ENCODE measurements at places on chromosomes 12 and 14.

DNA sequence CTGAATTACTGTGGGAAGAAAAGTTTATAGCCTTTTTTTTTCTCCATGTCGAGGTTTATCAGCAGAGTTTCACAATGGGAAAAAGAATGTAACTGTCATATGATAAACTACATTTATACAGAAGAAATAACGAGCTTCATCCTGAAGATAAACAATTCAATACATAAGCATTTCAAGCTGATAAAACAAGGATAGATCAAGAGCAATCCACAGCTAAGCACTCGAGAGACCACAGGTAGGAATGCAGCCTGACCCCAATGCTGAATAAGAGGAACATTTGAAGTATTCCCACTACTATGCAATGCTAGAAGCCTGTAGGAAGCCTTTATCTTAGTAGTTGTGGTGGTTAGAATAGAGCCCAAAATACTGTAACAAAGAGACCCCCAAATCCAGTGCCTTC is 32.6 kb upstream of the DAAM1 start:
- DNase-seq: no peak

DNA sequence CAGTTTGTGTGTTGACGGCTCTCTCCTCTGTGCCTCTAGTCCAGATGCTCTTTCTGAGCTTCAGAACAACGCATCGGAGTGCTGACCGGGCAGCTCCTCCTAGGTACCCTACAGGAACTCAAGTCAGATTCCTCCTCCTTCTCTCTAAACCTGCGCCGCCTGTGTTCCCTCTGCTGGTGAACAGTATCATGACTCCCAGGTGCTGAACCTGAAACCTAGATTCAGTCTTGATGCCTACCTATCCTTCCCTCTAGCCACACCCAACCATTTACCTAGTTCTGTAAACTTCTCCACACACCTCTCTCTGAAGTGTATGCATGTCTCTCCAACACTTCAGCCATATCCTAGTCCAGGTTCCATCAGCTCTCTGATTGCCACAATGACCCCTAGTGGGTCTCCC is 112.7 kb downstream of the EFCAB11 start:
- DNase-seq: no peak

DNA sequence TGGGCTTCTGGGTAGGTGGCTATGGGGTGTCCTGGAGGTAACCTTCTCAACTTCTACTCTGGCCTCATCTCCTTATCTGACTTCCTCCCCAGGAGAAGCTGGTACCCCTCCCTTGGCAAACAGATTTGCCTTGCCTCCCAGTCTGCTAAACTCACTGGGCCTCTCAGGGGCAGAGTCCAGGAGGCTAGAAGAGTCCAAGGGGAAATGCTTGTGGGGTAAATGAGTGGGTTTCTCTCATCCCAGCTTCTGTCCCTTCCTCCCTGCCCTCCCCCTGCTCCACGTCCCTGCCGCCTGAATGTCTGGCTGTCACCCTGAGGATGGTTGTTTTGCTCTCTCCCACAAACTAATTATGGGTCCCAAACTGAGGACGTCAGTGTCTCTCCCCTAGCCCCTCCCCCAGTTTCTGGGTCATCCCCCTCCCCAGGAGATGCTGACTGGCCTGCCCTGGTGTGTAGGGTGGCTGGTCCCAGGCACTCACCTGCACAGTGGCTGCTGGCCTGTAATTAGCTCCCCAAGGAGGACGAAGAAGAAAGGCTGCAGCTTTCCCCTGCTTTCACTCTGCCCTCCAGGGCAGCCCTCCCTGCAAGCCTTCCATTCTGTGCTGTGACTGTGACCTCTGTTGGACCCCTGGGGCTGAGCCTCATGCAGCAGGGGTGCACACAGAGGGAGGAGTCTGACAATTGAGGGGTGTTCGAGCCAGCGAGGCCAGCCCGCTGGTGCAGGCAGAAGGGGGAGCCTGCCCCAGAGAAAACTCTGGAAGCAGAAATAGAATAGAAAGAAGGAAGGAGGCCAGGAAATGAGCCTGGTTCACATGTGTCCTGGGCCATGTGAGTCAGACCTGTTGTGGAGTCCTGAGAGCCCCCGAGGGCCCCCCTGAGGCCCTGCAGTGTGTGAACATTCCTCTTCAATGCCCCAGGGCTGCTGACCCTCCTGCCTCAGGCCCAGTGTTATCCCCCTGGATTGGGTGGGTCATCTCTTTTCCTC is at the start of gene LRP1-AS:
TSS of gene LRP1-AS (minus strand) at position 659 of the 984 bp plus-strand sequence.
- DNase-seq: no peak

DNA sequence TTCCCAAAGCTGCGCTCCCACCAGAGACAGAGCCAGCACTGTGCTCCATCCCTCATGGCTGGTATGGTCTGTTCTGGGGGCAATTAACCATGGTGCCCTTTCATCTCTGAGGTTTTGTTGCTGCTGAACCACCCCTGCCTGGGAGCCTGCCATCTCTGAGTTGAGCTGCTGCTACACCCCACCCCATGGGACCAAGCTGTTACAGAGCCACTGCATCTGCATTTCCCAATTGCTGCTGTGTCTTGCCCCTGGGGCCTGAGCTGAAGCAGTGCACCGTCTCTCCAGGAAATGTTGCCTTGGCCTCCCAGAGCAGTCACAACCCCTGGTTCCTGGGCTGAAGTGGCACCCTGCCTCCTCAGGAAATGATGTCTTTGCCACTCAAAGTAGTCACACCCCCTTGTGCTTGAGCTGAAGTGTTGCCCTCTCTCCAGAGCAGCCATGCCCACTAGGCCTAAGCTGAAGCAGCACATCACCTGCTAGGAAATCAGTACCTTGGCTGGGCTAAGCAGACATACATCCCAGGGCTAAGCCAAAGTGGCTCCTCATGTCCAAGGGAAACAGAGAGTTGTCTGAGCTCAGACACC is 140.3 kb downstream of the RERGL start:
- DNase-seq: no peak

DNA sequence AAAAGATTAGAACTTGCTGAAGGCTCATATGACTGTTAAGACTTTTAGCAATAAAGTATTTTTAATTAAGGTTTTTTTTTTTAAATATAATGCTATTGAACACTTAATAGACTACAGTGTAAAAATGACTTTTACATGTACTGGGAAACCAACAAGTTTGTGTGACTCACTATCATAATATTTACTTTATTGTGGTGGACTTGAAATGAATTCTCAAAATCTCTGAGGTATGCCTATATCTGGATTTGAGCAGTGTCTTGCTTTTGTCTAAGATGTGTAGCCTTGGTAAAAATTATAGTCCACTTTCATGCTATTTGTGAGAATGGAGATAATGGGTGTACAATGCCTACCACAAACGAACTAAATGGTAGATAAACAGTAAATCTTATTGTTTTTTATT is 33.9 kb upstream of the NAV3 start:
- DNase-seq: no peak

DNA sequence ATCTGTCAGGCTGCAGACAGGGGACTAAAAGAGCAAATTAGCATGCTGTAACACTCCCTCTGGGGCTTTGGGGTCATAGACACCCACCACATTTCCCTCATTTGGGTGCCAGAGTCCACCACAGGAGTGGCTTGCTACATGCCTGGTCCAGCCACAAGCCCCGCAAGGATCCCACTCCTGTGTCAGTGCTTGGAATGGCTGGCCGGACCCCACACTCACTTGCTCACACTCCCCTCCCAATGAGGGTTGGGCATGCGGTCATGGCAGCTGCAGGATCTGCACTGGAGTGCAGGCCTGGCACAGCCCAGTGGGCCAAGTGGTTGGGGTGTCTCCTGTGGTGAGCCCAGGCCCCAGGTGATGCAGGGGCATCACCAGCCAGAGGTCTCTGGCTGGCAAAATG is 59.9 kb downstream of the TSPAN19 start:
- no peak for DNase-seq

DNA sequence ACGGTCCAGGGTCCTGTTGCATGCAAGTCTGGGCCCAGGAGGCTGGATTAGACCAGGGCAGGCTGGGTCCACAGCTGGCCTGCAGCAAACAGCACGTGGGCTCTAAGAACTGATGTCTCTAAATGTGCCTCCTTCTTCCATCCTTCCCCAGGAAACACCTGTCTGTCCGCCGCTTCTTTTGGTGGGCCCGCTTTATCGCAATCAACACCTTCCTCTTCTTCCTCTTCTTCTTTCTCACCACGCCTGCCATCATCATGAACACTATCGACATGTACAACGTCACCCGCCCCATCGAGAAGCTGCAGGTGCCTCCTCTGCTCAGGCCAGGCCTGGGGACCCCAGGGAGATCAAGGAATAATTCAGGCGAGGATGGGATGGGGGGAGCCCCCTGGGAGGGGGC is 28.3 kb downstream of the NGB start:
- no peak for DNase-seq

- DNase-seq: no peak
Measured at GRCh38 chr14:22551605-22551997, 37.4 kb downstream of the DAD1 start.

- no peak for DNase-seq
Measured at GRCh38 chr14:32430326-32430725, 101.2 kb downstream of the AKAP6 start.
